Stimulated activated CD8-positive, alpha-beta memory T cell treated with anti-CD3 and anti-CD28 coated beads, Interleukin-7, amount 100 ng/mL, for 48 hours (primary cell): ENCODE measurements at places on chromosomes 11 and 22.

DNA sequence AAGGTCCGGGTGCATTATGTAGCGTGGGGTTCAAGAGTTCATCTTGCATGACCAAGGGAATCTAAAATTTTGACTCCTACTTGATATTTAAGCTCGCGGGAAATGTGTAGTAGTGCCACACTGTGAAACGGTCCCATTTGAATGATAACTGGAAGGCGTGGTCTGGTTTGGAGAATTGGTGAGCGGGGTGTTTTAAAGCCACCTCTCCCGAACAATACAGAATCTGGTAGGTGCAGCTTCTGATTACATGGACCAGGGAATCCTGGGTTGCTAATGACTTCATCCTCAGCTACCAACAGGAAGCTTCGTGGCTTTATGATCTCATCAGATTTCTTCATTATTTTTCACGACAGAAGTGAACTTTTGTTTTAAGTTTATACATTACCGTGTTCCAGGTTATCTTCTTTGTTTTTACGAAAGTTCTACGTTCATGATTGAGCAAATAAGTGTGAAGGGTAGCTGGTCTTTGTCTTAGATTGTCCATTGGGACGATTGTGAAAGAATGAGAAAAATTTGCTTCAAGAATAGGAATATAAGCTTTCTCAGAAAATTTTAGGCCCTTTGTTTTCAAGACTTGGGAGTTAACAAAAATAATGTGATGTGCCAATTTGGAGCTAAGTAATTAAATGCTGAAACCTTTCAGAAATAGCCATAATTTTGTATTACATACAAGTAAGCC lies 1.7 kb downstream of the QSER1 start:
- no peak for DNase-seq

GRCh38 chr11:104279587-104279986 lies 115.6 kb upstream of the PDGFD start:
- no peak for DNase-seq

GRCh38 chr11:67442504-67443404 lies 522 bp downstream of the CORO1B start:
- no peak for DNase-seq

DNA sequence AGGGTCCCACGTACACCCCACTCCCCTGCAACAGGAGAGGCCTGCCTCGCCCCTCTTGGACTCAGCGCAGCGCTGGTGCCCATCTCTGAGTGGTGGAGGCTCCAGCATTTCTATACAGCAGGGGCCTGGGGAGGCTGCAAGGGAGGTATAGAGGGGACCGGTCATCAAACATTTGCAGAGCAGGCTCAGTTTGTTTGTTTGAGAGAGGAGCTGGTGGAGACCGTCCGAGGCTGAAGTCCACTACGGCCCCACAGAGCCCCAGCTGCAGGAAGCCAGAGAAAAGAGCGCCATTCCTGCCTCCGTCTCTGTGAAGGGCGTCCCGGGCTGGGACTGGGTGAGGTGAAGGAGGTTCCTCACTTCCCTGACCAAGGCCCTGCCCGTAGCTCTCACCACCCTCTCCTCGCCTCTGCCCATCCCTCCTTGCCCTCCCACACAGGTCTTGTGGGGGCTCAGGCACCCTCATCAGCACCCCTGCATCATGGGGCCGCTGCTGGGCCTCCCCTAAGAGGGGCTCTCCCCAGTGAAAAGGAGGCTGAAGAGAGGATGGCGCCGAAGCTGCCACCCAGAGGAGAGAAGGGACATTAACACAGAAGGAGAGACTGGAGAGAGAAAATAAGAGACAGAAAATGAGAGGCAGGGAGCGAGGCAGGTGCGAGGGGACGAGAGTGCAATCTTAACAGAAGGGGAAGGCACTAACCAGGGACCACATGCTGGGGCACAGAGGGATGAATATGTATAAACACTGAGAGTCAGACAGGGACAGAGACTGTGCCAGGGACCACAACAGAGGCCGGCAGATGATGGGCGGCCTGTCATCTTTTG lies 24.5 kb downstream of the RPUSD4 start:
- no peak for DNase-seq

GRCh38 chr11:9876331-9876730 lies 212.5 kb downstream of the SWAP70 start:
- DNase-seq = no peak

GRCh38 chr11:35859301-35859700 lies 84.6 kb upstream of the LDLRAD3 start:
- no peak for DNase-seq

- no peak for DNase-seq
These were observed 82.9 kb upstream of the CRTAM start for GRCh38 chr11:122755409-122755808.

- no peak for DNase-seq
These were observed 67.7 kb downstream of the FDX1 start for GRCh38 chr11:110497231-110497978.

DNA sequence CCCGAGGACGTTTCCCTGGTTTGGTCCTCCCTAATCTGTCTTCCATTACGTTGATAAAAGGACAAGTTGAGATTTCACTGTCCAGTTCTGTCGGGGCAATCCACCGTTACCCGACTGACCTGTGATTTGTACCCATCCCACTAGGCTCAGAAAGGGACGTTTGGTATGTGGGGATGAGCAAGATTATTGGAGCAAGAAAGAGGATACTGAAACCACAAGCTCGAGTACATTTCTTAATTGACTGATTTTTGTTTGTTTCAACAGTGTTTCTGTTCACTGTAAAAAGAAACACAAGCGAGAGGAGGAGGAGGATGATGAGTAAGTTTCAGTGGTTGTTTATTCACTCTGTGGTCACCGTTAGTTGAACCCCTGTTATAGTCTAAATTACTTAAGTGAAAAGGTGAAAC lies 969 bp downstream of the CCDC117 start:
- no peak for DNase-seq

DNA sequence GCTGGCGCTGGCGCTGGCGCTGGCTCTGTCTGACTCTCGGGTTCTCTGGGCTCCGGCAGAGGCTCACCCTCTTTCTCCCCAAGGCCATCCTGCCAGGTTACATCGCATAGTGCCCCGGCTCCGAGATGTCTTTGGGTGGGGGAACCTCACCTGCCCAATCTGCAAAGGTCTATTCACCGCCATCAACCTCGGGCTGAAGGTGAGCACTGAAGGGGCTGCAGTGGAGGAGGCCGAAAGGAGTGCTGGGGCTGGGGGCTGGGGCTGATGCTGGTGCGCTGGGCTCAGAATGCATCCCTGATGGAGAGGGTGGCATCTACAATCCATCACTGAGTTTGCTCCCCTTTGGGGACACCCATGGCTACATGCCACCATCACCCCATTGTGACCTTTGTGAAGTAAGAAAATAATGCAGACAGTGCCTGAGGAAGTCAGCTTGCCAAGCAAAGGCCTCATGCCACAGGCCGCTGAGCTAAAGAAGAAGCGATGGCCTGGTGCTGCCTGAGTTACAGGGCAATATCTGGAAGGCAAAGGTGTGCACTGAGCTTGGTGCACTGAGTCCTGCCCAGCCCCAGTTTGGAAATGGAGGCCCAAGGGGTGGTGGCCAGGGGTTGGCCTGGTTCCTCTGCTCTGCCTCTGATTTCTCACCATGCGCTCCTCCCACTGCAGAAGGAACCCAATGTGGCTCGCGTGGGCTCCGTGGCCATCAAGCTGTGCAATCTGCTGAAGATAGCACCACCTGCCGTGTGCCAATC lies 620 bp downstream of the SMPD1 start:
- DNase-seq = no peak

- no peak for DNase-seq
These were observed 10.5 kb upstream of the TSPAN18 start for GRCh38 chr11:44716256-44716655.

DNA sequence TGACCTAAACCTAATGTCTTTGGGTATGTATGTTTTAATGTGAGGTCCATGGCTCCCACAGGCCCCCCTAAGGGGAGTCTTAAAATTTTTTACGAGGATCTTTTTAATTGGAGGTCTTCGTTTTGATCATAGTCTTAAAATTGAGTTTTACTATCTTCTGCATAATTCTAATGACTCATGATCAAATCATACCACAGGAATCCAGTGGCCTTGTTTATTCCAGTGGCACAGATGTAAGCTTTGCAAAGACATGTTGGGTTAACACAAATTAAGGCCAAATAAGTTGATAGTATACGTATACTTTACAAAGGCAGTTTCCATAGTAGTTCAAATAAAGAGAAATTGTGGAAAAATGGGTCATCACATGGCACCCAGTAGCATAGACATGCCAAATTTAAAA lies 33.9 kb upstream of the FJX1 start:
- no peak for DNase-seq

DNA sequence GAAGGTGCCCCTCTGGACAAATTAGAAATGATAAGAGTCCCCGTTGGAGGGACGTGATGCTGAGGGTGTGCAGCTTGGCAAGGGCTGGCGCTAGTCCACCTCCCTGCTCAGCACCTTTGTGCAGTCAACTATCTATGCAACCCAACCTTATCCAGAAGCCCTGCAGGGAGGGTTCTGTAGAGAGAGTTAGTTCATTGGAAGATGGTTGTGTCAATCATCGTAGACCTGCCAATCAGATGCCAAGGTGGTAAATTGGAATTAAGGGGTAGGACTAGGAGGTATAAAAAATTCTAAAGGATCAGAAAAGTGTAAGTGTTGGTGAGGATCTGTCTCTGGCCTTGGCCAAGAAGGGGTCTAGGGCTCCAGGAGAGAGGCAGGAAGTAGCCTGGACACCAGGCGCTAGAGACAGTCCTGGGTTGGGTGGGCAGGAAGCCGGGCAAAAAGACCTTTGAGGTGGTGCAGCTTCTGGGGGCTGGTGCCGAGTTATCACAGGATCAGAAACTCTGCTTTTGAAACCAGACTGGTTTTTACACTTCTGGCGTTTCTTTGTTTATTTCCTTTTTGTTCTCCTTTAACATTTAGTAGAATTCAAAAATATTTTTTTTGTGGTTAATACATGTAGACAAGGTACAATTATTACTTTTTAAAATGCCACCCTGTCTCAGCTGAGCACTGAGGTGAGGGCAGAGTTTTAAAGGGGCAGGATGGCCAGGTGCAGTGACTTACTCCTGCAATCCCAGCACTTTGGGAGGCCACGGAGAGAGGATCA lies 1.6 kb downstream of the C1QTNF6 start:
- DNase-seq = no peak

- no peak for DNase-seq
These were observed 75.8 kb downstream of the RAB30 start for GRCh38 chr11:82995754-82996398.

DNA sequence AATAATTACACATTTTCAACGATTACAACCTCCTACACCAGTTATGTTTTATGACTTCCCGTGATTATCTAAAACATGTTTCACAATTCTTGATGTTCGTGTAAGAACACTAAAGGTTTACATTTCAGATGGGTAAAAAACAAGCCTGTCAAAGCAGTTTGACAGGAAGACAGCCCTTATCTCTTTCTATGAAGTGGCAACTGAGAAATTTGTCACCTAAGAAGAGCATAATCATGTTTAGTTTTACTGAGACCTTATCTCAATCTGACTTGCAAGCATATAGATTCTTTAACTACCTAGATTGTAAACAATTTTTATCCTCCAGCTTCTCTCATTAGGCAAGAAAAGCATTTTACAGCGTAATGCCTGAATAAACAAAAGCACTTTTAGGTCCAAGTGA lies 218.4 kb upstream of the ZBED5 start:
- DNase-seq = no peak

- no peak for DNase-seq
These were observed 10.5 kb upstream of the MGAT3 start for GRCh38 chr22:39446239-39446721.

- no peak for DNase-seq
These were observed 208.0 kb downstream of the DDX10 start for GRCh38 chr11:108872781-108873291.

DNA sequence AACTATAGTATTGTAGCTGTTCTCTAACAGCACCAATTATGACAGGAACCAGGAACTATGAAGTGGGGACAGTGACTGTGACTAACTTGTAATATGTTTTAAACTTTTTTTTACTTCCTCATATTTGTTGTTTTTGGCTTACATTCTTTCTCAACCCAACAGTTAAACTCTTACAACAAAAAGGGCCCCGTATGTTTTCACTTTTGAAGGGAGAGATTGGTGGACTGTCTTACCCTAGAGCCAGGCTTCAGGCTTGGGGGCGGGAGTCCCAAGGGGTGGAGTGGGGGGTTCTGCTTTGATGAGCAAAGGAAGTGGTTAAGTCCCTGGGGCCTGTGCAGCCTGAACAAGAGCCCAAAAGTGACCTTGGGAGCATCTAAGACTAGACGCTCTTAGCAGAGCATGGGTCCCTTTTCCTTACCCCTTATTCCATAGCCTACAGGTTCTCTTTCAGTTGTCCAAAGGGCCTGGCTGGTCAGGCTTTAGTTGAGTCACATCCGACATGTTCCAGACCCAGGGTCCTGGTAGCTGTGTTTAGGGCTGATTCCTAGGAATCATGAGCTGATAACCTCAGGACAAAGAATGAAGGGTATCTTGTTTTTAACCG lies 38.8 kb downstream of the STIM1 start:
- no peak for DNase-seq

DNA sequence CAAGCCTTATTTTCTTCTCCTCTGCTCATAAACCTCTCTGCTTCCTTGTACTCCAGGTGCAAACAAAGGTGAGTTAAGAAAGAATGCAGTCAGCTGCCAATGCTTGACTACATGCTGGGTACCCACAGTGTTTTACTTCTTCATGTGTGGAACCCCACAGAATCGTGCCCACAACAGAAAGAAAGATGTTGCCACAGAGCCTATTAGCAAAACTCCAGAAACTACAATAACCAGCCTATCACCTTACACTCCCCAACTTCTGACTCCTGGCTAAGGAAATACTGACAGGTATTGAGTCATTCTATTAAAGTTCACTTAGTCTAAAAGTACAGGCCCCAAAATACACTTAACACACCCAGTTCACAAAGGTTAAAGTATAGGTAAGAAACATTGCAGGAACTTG lies 56.9 kb upstream of the CCDC89 start:
- no peak for DNase-seq

GRCh38 chr11:116776522-116776984 lies 3.8 kb upstream of the BUD13 start:
- no peak for DNase-seq

DNA sequence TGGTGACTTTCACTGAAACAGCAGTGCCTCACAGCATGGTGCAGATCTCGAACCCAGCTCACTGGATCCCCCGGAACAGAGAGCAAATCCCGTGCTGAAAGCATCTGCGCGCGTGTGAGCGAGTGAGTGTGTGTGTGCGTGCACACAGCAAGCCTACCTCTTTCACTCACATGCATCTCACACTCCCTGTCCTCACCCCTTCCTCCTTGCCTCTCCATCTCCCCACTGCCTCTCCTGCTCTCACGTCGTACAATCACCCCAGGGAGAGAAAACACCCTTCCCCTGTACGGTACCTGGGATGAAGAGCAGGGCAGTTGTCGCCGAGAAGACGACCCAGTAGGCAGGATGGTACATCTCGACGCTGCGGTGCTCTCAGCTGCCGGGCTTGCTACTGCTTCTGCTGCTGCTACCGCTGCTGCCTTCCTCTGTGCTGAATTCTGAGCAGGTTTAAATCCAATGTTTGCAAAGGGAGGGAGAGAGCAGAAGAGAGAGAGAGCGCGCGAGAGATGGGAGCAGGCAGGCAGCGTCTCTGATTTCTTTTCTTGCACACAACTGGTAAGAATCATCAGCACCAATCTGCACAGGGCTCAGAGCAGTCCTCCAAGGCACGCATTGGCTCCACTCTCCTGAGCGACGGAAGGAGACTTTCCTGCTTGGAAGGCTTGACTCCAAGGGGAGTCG lies at the start of gene OPCML:
Gene OPCML (minus strand): TSS at position 531 of the 681 bp plus-strand sequence.
- no peak for DNase-seq
